ENCODE measurements at places on chromosomes 16 and 17.

GRCh38 chr17:9138161-9138717 is 116.9 kb downstream of the NTN1 start:
- DNase-seq, result no peak

- no peak for DNase-seq
These were observed 14.5 kb downstream of the TSPOAP1 start for GRCh38 chr17:58313815-58314705.

GRCh38 chr16:71930013-71930563 is 34.8 kb downstream of the IST1 start:
- no peak for DNase-seq

DNA sequence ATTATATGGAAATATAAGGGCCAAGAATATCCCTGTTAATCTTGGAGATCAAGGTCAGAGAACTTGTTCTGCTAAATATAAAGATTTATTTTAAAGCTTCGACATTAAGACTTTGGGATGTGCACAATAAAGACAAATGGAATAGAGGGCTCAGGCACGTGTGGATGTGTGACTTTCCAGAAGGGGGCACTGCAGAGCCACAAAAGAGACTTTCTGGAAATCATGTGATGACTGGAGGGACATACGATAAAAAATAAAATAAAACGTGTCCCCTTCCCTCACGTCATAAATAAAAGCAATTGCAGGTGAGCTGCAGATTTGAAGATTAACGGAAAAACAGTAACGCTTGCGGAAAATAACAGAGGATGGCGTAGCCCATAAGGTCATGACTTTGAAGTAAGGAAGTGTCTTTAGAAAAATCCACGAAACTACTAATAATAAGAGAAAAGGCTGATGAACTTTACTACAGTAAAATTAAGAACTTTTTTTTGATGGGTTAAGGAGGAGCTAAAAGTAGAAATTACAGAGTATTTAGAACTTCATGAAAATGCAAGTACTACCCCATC is 9.4 kb upstream of the ENGASE start:
- DNase-seq, result peak; percentile 64

DNA sequence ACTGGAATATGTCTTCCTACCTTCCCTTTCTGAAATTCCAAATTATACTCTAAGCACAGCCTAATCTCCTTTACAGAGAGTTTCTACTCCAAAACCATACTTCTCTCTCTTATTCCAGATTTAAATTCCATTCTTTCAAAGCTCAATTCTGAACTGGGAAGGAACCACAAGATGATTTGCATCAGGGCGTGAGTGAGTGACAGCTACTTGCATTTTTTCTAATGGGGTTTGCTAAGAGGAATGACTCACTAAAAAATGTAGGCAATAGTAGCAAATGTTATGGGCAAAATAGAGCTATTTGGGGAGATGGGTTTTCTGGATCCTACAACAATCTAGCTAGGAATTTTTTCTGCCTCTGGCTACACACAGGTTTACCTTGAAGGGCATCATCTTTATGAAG is 244.6 kb upstream of the PSMD7 start:
- DNase-seq, result no peak

DNA sequence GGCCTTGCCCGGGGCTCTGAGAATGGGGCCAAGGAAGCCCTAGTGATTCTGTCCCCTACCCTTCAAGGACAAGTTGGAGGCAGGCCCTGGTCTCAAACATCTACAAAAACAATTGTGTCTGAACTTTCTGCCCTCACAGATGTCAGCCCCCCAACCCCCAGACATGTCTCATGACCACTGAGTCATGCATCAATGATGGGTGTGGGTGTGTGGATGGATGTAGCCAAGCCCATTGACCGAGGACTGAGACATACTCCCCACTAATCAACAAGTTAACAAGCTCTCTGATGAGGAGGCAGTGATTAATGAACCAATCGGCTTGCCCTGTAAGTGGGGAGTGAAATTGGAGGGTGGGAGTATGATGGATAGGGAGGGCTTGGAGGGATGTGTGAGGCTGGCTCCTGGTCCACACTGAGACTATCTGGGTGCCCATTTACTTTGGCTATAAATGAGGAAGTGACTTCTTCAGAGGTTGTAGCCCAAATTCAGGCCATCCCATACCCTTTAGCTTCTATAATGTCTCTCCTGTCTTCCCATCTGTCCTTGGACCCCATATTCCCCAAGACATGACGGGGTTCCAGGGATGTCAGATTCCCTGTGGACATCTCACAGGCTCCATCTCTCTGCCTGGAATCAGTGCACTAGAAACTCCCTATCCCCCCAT is 97.1 kb upstream of the TMEM97 start:
- DNase-seq, result no peak

GRCh38 chr16:28986492-28986891 is 1.6 kb downstream of the LAT start:
- no peak for DNase-seq

DNA sequence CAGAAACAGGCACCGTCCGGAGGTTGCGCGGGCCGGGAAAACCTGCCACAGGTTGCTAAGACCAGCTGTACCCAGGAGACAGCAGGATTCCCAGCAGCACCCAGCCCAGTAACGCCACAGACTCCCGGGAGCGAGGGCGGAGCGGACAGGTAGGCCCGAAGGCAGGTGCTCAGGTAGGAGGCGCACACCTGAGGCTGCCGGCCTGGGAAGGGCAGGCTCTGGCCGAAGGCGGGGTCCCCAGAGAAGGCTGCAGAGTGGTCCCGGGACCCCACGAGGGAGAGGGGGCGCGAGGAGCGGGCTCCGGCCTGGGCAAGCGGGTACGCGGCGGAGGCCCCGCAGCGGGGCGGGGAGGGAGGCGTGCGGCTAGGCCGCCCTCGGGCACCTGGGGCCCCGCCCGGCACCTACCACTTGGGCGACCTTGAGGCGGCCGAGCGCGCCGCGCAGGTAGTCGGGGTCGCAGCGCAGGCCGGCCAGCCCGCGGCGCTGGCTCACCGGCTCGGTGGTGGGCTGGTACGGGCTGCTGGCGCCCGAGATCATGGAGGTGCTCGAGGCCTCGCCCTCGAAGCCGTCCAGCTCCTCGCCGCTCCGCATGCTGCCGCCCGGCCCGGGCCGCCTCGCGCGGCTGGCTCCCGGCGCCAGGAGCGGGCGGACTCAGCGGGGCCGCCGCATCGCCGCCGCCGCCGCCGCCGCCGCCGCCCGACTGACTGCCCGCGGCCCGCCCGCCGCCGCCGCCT is 441 bp downstream of the CMTM4 start:
- peak; percentile 21 for DNase-seq

GRCh38 chr16:68387301-68387700 is 61.0 kb downstream of the SMPD3 start:
- peak; percentile 28 for DNase-seq

DNA sequence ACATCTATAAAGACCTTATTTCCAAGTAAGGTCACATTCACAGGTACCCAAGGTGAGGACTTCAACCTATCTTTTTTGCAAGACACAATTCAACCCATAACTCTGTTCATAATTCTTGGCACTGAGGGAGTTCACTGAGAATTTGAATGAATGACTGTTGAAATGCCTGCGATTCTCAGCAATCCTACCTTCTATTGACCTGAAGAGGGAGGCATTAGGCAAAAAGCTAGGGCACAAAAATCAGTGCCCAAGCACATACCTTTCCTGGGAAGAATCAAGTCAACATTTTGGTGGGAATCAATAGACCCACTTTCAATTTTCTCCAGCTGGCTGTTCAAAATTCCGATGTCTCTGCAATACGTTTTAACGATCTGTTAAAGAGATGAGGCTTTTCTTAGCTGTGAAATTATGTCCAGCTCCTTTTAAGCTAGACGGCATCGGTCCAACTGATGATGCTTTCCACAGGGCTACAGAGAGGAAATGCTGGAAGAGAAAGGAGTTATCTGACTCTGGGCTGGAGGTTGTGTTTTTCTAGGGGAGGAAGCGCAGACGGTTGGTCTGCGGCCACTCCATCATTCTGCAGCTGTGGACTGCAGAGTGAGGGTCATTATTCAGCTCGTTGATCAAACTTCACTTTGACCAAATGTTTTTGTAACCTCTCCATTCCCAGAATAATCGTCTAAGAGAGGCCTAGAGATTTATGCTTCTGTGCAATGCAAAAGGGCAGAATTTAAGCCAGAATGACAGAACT is 25.2 kb downstream of the BCO1 start:
- no peak for DNase-seq

GRCh38 chr16:5922686-5923085 is 825.1 kb upstream of the EEF2KMT start:
- no peak for DNase-seq

DNA sequence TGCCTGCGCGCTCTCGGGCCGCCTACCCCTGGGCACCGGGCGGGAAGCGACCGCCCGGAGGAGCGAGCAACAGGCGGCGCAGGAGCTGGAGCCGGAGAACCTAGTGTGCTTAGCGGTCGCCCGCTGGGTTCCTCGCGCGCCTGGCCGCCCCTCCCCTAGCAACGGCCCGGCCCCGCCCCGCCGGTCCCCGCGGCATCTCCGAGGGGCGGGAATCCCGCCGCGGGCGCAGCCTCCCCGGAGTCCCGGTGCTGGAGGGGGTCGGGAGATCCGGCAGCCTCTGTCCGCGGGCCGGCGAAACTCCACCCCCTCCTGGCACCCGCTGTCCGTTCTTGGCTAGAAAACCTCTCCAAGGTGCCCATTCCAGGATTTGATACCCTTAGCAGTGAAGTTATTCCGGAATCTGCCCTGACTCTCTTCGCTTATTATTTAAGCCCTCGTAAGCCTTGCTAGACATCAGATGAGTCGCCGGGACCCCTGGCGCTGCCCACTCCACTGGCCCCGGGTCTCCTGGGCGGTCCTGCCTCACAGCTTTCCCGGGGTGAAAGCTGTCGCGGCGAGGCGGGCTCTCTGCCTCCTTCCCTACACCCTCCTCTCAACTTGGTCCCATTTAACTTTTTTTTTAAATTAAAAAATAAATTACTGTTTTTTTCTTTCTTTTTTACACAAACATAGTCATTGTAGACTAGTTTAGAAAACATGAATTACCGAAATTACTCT is at the start of gene RPRML:
TSS of gene RPRML (minus strand) at position 107 of the 717 bp plus-strand sequence. CDS start 246 bp downstream, outside the sequence.
- DNase-seq, result peak; percentile 77

DNA sequence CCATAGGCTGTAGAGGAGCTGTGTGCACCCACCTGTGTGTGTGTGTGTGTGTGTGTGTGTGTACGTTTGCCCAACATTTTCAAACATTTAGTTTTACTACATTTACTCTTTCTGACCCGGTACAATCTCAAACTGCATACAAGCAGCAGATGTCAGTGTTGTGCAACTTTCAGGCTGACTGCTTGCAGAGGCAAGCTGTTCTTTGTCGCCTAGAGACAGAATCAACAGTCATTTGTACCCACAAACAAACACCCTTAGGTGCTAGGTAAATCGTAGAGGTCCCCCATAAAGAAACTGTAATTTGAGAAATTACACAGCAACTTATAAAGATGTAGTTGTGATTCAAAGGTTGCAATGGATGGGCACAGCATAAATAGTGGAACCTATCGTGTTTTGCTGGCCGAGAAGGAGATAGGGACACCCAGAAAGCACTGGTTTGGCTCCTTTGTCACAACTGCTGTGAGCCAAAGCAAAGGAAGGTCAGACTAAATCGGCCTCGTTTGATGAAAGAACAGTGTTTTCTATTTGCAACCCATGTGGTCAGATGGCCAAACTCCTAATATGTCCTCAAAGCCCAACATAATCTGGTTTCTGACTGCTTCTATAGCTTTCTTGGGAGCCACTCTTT is 478.4 kb downstream of the TOX3 start:
- DNase-seq, result peak; percentile 72

DNA sequence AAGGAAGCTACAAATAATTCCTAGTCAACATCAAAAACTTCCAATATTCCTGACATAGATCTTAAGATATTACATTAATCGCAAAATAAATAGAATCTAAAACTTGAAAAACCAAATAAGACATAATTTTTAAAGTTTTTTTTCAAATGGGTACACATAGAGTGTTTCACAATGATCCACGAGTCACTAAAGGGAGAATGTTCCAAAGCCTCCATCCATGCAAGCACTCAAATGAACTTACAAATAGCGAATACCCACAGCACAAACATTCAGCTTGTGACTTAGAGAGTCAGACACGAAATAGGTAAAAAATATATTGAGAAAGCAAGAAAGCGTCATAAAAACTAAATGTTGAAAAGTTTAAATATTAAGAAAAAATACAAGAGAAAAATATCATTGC is 65.7 kb downstream of the CEP112 start:
- no peak for DNase-seq

GRCh38 chr17:45003877-45004276 is 35.8 kb upstream of the C1QL1 start:
- peak; percentile 30 for DNase-seq

- DNase-seq, result no peak
These were observed 80.6 kb upstream of the CDH11 start for GRCh38 chr16:65202461-65202860.

- no peak for DNase-seq
These were observed 76.8 kb downstream of the RPTOR start for GRCh38 chr17:80621335-80621996.

DNA sequence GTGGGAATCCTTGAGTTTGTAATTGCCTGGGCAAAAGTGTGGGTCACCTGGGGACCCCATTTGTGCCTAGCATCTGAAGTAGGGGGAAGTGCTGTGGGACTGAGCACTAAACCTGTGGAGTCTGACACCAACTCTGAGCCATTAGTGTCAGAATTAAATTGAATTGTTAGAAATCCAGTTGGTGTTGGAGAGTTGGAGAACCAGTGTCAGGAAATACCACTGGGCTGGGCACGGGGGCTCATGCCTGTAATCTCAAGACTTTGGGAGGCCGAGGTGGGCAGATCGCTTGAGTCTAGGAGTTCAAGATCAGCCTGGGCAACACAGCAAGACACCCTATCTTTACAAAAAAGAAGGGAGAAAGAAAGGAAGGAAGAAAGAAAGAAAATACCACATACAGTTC is 67.5 kb upstream of the BRD7 start:
- DNase-seq, result no peak

DNA sequence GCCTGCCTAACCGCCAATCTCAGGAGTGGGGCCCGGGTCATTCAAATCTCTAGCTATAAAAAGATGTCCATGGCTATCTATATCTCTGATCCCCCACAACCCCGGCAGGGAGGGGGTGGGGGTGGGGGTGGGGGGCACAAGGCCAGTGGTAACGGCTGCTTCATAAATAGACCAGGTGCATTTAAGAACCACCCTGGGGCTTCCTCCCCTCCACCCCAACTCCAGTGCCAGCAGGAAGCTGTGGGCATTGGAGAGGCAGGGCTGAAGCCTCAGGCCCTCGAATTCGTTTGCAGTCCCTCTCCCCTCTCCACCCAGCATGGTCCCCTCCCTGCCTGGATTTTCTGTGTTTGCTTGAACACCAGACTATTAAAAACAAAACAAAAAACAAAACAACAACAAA is 56.0 kb downstream of the RAP1GAP2 start:
- DNase-seq, result no peak
